ENCODE measurements at places on chromosomes 12 and 14.

GRCh38 chr12:128425666-128426331 is 158.8 kb downstream of the TMEM132C start:
- no peak for DNase-seq

- DNase-seq: no peak
These were observed 36.2 kb upstream of the MDM1 start for GRCh38 chr12:68368327-68368726.

- no peak for DNase-seq
These were observed 137.6 kb upstream of the SSTR1 start for GRCh38 chr14:38070061-38070588.

GRCh38 chr12:105332925-105333324 is 2.4 kb downstream of the C12orf75 start:
- DNase-seq: no peak

DNA sequence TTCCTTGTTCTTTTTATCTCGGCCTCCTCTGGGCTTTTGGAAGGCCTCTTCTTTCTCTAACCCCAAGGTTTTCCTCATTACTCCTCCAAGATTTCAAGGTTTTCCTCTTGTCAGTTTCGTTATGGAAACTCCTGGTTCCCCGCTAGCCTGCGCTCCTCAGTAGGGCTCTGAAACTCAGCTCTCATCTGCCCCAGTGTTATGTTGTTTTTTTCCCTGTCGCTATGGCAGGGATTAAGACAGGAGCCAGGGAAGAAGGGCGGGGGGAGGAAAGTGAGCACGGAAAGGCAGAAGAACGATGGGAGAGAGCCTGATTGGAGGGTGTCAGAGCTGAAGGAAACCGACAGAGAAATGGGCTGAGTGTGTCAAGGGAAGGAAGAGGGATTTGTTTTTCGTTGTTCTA is 26.5 kb upstream of the JDP2 start:
- no peak for DNase-seq

GRCh38 chr12:106564678-106565329 is 18.0 kb upstream of the RFX4 start:
- no peak for DNase-seq

GRCh38 chr14:88424573-88424972 is 39.1 kb downstream of the SPATA7 start:
- DNase-seq: no peak

DNA sequence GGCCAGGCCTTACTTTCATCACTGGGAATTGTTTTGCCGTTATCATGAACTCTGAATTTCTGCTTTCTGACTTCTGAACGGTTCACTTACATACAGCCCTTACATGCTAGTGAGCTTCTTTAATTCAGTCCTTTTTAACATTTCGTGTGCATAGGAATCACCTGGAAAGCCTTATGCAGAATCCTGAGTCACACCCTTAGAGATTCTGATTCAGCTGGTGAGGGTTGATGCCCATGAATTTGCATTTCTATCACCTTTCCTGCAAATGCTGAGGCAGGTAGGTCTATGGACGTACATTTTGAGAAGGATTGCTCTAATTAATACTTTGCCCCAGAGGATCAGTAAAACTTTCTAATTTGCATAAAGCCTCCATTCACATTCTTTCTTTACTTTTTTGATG is 44.0 kb downstream of the PPHLN1 start:
- no peak for DNase-seq

GRCh38 chr14:64779472-64779871 is 75.2 kb downstream of the PLEKHG3 start:
- DNase-seq: no peak

DNA sequence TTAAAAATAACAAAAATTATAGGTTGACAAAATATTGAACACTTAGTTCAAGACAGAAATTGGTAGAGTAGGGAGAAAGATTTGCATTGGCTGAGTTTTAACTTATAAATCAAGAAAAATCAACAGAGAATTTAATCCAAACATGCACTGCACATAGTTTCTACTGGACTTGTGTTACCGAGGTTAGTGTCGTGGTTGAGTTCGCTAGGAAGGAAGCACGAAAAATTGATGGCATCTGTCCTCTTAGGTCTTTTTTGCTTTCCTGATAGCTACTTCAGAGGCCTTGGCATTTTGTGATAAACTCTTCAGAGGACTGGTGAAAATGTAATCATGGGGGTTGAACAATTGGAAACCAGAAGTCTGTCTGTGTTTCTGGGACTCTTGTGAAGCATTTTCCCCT is 392.9 kb downstream of the NUAK1 start:
- DNase-seq: no peak

DNA sequence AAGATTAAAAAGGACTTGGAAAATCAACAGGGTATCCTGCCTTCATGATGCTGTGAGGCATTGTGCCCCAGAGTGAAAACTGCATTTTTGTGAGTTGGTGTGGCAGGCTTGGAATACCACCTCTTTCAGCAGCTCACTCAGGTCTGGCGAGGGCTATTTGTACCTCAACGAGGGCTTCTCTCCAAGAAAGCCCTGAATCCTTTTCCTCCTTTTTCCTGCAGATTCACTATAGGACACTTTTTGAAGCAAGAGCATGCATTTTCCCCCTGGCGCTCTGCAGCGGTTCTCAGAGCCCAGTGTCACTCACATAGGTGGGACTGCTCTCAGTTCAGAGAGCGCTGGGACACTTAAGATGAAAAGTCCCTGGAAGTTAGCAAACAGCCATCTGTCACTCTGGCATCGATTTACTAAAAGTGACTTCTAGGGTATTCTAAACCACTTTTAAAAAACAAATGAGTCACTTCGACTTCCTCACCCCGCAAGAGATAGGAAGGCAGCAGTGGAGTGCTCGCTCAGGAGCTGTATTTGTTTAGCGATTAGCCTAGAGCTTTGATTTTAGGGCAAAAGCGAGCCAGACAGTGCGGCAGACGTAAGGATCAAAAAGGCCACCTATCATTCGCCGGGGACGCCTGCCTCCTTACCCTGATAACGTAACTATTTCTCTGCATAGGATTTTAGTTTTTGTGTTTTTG is 782 bp upstream of the LGR5 start:
- DNase-seq: no peak

DNA sequence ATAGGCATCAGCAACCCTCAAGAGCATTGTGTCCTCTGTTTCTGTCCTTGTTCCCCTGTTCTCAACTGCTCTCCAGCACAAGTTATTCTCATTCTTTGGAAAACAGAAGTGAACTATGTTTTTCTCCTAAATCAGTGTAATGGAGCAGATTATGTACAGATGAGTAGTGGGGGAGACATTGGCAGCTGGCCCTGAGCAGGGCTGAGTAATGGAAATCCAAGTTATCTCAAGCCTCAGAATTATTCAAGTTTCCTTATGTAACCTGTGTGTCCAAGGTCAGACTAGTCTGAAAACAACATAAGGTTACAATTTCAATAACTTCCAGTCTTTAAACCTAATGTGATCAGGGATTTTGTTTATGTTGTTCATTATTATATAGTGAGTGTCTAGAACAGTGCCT is 116.1 kb upstream of the FUT8 start:
- DNase-seq: no peak

DNA sequence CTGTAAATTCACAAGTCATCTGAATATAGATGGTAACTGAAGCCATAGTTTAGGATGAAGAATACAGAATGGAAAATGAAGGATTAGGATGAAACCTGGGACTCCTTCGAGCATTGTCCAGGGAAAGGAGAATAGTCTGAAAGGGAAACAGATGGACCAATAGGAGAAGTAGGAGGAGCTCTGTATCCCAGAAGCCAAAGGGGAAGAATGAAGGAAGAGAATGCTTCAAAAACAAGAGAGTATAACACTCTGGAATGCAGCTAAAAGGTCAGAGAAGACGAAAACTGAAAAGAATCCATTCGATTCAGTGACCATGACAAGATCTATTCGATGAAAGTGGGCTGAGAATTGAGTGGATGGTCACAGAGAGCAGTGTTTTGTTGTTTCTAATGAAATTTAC is 1.0 kb downstream of the GMFB start:
- DNase-seq: no peak

- no peak for DNase-seq
These were observed 6.7 kb downstream of the TRMT5 start for GRCh38 chr14:60974090-60974651.

- peak; percentile 68 for DNase-seq
These were observed 202.8 kb downstream of the TTC8 start for GRCh38 chr14:89027097-89027740.

DNA sequence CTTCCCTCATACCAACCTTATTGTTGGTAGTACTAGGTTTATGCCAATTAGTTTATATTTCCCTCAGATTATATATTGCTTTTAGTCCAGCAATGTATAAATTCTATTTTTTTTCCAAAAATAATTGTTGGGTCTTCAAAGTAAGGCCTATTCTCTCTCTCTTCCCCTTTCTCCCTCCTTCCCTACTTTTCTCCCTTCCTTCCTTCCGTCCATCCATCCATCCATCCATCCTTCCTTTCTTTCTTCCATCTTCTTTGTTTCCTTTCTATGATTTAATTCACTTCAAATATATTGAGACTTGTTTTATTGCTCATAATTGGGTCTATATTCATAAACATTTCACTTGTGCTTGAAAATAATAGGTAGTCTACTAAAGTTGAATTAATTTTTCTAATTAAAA is 1259.2 kb downstream of the FSCB start:
- DNase-seq: no peak

DNA sequence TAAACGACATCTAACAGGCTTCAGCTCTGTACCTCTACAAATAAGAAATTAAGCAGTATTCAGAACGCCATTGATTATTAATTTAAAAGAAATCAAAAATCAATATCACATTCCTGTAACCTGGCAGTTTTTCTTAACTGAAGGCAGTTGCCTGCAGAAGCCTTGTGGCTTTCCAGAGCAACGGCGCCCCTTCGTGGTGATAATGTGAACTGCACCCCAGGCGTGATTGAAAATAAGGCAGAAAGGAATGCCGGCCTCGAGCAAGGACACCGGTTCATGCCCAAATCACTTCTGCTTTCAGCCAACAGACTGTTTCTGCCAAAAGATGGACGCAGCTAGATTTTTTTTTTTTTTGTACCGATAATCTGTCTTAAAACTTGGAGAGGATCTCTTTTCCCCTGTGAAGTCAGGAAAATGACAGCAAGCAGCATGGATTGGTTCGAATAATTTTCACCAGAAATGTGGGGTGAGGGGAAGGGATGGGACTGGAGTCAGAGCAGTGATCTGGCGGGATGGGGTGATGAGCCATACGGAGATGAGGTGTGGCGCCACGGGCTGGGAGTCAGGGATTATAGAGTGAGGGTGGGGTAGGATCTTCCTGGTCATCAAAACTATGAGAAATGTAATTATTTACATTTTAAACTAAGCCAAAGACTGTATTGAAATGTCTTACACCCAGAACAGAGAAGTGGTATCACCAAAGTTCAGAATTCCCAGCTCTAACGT is 473.0 kb downstream of the DPF3 start:
- peak; percentile 86 for DNase-seq

GRCh38 chr12:29807129-29807528 is 23.4 kb upstream of the TMTC1 start:
- DNase-seq: no peak

DNA sequence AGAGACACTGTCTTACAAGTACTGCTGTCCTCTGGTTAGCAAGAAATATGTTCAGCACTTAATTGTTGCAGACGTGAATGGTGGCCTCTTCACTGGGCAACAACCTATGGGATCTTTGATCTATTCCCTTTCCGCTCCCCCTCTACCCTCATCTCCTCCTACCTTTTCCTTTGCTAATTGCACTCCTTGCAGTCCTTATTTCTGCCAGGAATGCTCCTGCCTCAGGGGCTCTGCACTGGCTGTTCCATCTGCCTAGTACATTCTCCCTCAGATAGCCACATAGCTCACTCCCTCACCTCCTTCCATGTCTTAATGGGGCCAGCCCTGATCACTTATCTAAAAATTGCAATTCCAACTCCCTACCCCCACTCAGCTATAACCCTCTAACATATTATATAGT is 4.5 kb upstream of the NFYB start:
- no peak for DNase-seq

GRCh38 chr14:24353559-24354481 is 14.0 kb upstream of the RIPK3 start:
- no peak for DNase-seq

GRCh38 chr12:49973361-49973830 is 649 bp downstream of the AQP6 start:
- no peak for DNase-seq

DNA sequence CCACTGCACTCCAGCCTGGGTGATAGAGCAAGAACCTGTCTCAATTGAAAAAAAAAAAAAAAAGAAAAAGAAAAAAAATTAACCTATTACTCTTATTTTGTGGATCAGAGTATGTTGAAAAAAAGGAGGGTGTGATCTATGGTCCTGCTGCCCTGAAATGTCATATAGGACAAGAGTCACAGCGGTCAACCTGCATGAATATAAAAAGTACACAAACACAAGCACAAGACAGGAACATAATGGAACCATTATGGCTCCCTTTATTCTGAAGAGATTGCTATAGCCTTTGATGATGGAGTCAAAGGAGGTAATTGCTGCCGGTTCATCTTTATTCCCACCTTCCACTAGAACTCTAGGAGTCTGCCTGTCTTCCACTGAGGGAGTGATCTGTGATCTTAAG is 96.9 kb downstream of the NTN4 start:
- DNase-seq: no peak

- no peak for DNase-seq
These were observed 56.2 kb upstream of the PTGR2 start for GRCh38 chr14:73795466-73795865.

- DNase-seq: peak; percentile 35
These were observed 677 bp downstream of the C12orf75 start for GRCh38 chr12:105330931-105331804.

GRCh38 chr12:124646385-124647230 is 79.2 kb upstream of the NCOR2 start:
- no peak for DNase-seq
